CD4-positive, alpha-beta T cell (primary cell): ENCODE measurements at places on chromosomes 11 and 22. TPM values are rescaled to one million over a fixed set of nuclear protein-coding genes. Genes with fewer than 3 reads are reported as not detected.

GRCh38 chr22:44347080-44347479 lies 34.3 kb upstream of the SHISAL1 start:
- no peaks in the 10 kb centered on the region for H3K36me3 ChIP-seq
- no peak for DNase-seq
- H3K4me3 ChIP-seq = no peak overlapping the region
- H3K27ac ChIP-seq = no peak overlapping the region
- H3K27me3 ChIP-seq = peaks cover 6% of the 10 kb centered on the region

DNA sequence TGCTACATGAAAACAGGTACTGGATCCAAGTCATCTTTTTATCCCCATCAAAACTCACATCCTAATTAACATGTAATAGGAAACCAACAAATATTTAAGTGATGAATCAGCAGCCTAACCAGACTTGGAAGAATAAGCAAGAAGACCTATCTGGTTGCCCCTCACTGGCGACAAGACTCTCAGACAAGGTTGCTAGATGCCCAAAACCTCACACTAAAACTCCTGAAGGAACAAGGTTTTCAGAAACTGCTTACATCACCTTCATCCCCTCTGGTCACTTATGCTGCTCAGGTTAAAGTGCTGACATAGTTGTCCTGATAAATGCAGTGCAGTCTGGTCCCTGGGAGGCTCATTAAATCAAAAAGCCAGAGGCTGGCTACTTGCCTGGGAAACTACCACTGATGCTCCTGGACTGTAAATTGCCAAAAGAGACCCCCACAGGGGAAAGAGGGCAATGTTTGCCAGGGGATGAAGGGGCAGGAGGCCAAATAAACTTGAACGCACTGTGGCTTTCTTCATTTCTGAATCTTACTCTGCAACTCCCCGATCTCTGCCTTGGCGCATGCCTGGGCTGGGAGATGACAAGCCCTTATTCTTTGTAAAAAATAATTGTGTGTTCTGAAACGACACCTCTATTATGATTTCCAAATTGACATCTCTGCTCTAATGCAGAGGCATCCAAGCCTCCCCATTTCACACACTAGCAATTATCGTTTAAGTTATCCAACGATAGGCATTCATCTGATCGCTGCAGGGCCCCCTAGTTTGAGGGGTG lies 72.7 kb downstream of the AMBRA1 start:
- peaks cover 2% of the 10 kb centered on the region for H3K4me1 ChIP-seq
- DNase-seq = no peak
- H3K27me3 ChIP-seq = no peaks in the 10 kb centered on the region
- H3K36me3 ChIP-seq = peaks cover 11% of the 10 kb centered on the region

DNA sequence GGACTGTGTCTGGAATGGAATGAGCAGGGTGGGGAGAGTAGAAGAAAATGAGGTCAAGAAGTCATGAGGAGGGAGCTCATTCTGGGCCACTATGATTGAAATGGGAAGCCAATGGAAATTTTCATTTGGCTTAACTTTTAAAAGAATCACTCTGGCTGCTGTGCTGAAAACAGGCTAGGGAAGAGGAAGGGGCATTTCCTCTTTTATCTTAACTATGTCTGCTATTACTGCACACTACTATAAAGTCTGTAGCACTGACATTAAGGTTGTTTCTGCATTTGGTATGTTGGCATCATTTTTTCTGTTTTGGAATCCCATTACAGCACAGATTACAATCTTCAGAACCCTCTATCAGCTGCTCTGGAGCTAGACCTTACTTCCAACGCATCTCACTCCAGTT lies 8.2 kb downstream of the PATL1 start:
- peaks cover 14% of the 10 kb centered on the region for H3K4me1 ChIP-seq
- no peak overlapping the region for H3K27ac ChIP-seq
- no peaks in the 10 kb centered on the region for H3K27me3 ChIP-seq
- no peak for DNase-seq
- H3K36me3 ChIP-seq = peaks cover 88% of the 10 kb centered on the region
- H3K4me3 ChIP-seq = no peak overlapping the region

DNA sequence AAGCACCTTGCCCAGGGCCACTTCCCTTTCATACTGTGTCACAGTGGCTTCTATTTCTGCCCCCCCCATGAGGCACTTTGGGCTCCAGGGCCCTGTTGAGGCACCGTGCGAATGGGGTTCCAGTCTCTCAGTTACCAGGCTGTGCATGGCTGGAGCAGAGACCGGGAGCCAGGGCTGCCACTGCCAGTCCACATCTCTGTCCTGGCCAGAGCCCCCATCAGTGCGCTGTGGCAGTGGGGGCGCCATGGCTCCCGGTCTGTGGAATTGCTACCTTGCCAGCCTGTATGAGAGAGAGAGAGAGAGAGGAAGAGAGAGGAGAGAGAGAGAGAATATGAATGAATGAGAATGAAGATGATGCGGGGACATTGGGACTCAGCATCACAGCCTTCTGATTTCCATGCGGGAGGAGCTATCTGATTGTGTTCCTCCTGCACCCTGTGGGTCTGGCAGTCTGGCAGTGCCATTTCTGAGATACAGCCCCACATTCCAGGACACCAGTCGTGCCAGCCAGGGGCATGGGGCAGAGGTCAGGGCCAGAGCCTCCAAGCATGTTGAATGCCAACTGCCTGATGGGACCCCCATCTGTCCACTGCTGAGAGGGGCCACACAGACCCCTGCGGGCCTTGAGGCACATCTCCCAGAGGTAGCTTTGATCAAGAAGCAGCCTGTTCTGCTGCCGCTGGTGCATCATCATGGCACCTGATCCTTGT lies 279.8 kb downstream of the TBC1D22A start:
- no peak overlapping the region for H3K4me3 ChIP-seq
- H3K4me1 ChIP-seq = peaks cover 3% of the 10 kb centered on the region
- H3K36me3 ChIP-seq = peaks cover 6% of the 10 kb centered on the region
- no peaks in the 10 kb centered on the region for H3K27me3 ChIP-seq

- no peak overlapping the region for H3K27ac ChIP-seq
- no peaks in the 10 kb centered on the region for H3K4me1 ChIP-seq
These were observed 6.3 kb downstream of the LDHAL6A start for GRCh38 chr11:18461909-18462308.

GRCh38 chr11:64245797-64246620 lies 734 bp downstream of the PPP1R14B start:
- peaks cover 10% of the 10 kb centered on the region for H3K36me3 ChIP-seq
- H3K4me1 ChIP-seq = peaks cover 59% of the 10 kb centered on the region
- no peak overlapping the region for H3K27ac ChIP-seq
- H3K4me3 ChIP-seq = peak overlapping the region; percentile 64

DNA sequence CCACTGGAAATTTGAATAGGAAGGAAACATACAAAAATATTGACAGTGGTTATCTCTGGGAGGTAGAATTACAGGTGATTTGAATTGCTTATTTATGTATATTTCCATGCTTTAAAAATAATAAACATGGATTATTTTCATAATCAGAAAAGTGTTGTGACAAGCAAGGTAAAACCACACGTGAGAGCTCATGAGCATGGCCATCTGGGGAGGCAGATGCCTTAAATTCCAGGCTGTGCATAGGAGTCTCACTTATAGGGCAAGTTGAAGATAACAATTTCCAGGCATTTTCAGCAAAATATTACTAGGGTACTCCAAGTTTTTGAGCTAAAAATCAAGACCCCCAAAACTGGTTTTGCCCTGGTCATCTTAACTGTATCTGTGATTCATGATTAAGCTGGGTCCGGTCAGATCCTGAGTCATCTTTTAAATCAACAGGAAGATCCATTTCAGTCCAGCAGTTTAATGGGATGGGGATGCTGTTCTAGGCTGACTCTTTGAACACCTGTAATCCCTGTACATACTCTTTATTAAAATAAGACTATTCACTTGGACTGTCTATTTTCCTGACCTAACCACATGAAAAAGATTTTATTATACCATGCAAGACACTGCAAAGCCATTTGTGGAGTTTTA lies 115.8 kb upstream of the NARS2 start:
- no peaks in the 10 kb centered on the region for H3K4me1 ChIP-seq
- DNase-seq = no peak
- H3K36me3 ChIP-seq = no peaks in the 10 kb centered on the region
- H3K4me3 ChIP-seq = no peak overlapping the region
- H3K27me3 ChIP-seq = no peaks in the 10 kb centered on the region
- H3K27ac ChIP-seq = no peak overlapping the region

- H3K36me3 ChIP-seq = no peaks in the 10 kb centered on the region
- no peaks in the 10 kb centered on the region for H3K27me3 ChIP-seq
- H3K4me1 ChIP-seq = peaks cover 38% of the 10 kb centered on the region
- DNase-seq = peak; percentile 96
These were observed at the start of gene SIK3 for GRCh38 chr11:117098269-117099232. Gene SIK3 (minus strand): TSS chr11:117098428. CDS start chr11:117098415, 13 bp downstream.

- no peaks in the 10 kb centered on the region for H3K27me3 ChIP-seq
- no peak overlapping the region for H3K27ac ChIP-seq
- no peak for DNase-seq
- no peaks in the 10 kb centered on the region for H3K36me3 ChIP-seq
- no peak overlapping the region for H3K4me3 ChIP-seq
These were observed 59.7 kb upstream of the LUZP2 start for GRCh38 chr11:24437123-24437522.

- H3K4me1 ChIP-seq = no peaks in the 10 kb centered on the region
- H3K27ac ChIP-seq = no peak overlapping the region
- peaks cover 84% of the 10 kb centered on the region for H3K36me3 ChIP-seq
- no peaks in the 10 kb centered on the region for H3K27me3 ChIP-seq
- no peak overlapping the region for H3K4me3 ChIP-seq
- DNase-seq = no peak
These were observed 27.2 kb upstream of the RASL10A start for GRCh38 chr22:29342577-29343312.

DNA sequence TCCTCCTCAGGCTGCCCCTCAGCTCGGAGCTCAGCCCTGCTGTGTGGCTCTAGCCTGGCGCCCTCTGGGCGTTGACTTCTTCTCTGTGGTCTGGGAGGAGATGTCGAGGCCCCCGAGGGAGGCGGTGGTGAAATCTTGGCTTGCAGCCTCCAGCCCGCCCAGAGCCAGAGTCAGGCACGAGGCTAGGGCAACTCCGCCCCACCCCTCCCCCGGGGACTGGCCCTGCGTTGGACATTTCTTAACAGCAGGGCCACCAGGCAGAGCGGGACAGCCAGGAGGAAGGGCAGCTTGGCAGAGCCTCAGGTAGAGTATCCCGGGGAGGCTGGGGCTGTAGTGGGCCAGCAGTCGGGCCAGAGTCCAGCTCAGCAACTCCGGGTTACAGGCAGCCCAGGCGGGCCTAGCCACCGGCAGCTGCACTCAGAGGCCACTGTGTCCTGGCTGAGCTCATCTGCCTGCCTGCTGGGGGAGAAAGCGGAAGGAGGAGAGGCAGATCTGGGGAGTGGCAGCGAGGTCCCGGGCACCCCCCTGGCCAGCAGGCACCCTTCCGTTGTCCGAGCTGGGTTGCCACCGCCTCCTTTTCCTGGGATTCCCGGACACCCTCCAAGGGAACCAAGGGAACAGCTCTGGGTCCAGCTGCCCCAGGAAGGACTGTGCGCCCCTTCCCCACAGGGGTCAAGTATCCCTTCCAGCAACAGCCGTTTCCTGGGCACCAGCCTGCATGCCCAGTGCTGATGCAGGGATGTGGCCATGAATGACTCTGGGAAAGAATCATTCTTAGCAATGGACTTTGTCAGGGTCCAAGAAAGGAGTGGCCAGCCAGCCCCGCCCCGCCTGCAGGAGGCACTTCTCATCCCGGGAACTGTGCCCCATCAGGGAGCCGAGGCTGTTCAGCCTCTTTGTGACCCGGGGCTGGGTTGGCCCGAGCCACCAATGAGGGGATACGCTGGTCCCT lies at the start of gene ALDH3B1:
TSS of gene ALDH3B1 (plus strand) at position 238 of the 952 bp plus-strand sequence. CDS start 4,971 bp downstream, outside the sequence.
- no peak for DNase-seq
- peak within 1 kb of the TSS; percentile 24 for H3K4me3 ChIP-seq
- no peaks in the 10 kb centered on the region for H3K27me3 ChIP-seq
- no peaks in the 10 kb centered on the region for H3K36me3 ChIP-seq

- peak within 1 kb of the TSS; percentile 93 for H3K4me3 ChIP-seq
- peaks cover 46% of the 10 kb centered on the region for H3K4me1 ChIP-seq
- DNase-seq = peak; percentile 83
- H3K27me3 ChIP-seq = peaks cover 16% of the 10 kb centered on the region
These were observed at the start of gene IGSF9B for GRCh38 chr11:133956650-133957633. Gene IGSF9B (minus strand): TSS chr11:133956968. CDS start chr11:133956754, 214 bp downstream.

DNA sequence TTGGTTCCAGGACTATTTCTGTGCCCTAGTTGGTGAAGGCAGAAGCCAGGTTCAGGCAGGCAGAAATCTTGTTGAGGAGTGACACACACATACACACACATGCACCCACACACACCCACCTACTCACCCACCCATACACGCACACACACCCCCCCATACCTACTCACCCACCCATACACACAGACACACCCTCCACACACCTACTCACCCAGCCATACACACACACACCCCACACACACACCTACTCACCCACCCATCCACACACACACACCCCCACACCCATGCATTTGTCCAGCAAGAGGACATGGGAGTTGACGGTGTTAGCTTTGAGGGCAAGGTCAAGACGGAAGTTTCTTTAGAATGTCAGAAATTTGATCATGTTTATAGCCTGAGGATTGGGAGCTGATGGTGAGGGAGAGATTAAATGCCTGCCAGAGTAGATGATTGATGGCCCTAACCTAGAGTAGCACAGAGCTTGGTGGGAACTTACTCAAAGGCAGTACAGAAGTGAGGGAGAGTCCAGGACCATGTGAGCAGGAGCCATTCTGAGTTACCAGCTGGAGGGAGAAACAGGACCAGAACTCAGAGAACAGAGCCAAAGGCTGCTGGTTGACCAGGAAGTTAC lies 68.9 kb downstream of the CYB5R2 start:
- no peaks in the 10 kb centered on the region for H3K4me1 ChIP-seq
- H3K27ac ChIP-seq = no peak overlapping the region
- no peaks in the 10 kb centered on the region for H3K27me3 ChIP-seq
- no peak for DNase-seq
- no peaks in the 10 kb centered on the region for H3K36me3 ChIP-seq

GRCh38 chr11:65503949-65504673 lies 5.3 kb downstream of the MALAT1 start:
- peaks cover 43% of the 10 kb centered on the region for H3K4me1 ChIP-seq
- H3K27me3 ChIP-seq = no peaks in the 10 kb centered on the region
- no peak for DNase-seq
- H3K36me3 ChIP-seq = peaks cover 72% of the 10 kb centered on the region
- H3K27ac ChIP-seq = no peak overlapping the region

- no peaks in the 10 kb centered on the region for H3K27me3 ChIP-seq
- no peak for DNase-seq
- peak overlapping the region; percentile 17 for H3K27ac ChIP-seq
These were observed 38.4 kb upstream of the CLMP start for GRCh38 chr11:123233280-123233974.

- DNase-seq = no peak
- H3K4me1 ChIP-seq = no peaks in the 10 kb centered on the region
- H3K36me3 ChIP-seq = no peaks in the 10 kb centered on the region
- peaks cover 44% of the 10 kb centered on the region for H3K27me3 ChIP-seq
- H3K27ac ChIP-seq = no peak overlapping the region
These were observed 7.3 kb downstream of the LMO2 start for GRCh38 chr11:33884601-33885000.

DNA sequence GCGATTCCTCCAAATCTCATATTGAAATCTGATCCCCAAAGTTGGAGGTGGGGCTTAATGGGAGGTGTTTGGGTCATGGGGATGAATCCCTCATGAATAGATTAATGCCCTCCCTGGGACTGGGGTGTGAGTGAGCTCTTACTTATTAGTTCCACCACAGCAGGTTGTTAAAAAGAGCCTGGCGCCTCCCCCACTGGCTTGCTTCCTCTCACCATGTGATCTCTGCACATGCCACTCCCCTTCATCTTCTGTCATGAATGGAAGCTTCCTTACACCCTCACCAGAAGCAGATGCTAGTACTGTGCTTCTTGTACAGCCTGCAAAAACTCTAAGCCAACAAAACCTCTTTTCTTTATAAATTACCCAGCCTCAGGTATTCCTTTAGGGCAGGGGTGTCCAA lies 8.8 kb downstream of the RRAS2 start:
- H3K27ac ChIP-seq = no peak overlapping the region
- no peaks in the 10 kb centered on the region for H3K4me1 ChIP-seq
- H3K36me3 ChIP-seq = no peaks in the 10 kb centered on the region
- DNase-seq = no peak

The FADS1 gene
- total RNA-seq = 0.77 TPM

The DKK3 gene
- 0.61 TPM for total RNA-seq

The CARD16 gene
- total RNA-seq = 23.6 TPM

The KCNJ11 gene
- total RNA-seq = not detected

The CRYBA4 gene
- not detected for total RNA-seq
